ENCODE measurements at places on chromosomes 5 and 9. TPM values are rescaled to one million over a fixed set of nuclear protein-coding genes. Genes with fewer than 3 reads are reported as not detected.

GRCh38 chr9:105700668-105701067, 6.3 kb downstream of the TMEM38B start:
- H3K27me3 ChIP-seq: no peaks in the 10 kb centered on the region
- H3K36me3 ChIP-seq: no peaks in the 10 kb centered on the region
- no peak overlapping the region for H3K27ac ChIP-seq
- no peak for DNase-seq
- H3K4me1 ChIP-seq: no peaks in the 10 kb centered on the region

DNA sequence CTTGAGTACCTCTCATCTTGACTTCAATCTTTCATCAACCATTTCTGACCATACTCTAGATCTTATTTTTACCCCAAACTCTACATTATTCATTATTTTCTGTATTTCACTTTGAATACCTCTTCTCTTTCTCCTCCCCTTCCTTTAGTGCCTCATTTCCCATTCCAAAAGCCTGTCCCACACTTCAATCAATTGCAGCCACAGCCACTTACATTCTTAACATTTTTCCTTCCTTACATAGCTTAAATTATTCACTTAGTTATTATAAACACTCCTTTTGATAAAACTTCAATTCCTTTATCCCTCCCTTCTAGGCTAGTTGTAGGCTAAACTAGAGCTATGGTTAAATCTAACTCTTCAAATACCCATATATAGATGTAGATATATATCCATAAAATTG, 344.0 kb downstream of the PRR16 start:
- H3K36me3 ChIP-seq: no peaks in the 10 kb centered on the region
- no peak for DNase-seq
- no peaks in the 10 kb centered on the region for H3K4me1 ChIP-seq
- H3K4me3 ChIP-seq: no peak overlapping the region
- no peaks in the 10 kb centered on the region for H3K27me3 ChIP-seq

- no peak overlapping the region for H3K4me3 ChIP-seq
- H3K27me3 ChIP-seq: no peaks in the 10 kb centered on the region
- no peak for DNase-seq
- H3K27ac ChIP-seq: no peak overlapping the region
- peaks cover 7% of the 10 kb centered on the region for H3K4me1 ChIP-seq
Observed at GRCh38 chr5:122947372-122947771, 89.2 kb downstream of the PPIC start.

DNA sequence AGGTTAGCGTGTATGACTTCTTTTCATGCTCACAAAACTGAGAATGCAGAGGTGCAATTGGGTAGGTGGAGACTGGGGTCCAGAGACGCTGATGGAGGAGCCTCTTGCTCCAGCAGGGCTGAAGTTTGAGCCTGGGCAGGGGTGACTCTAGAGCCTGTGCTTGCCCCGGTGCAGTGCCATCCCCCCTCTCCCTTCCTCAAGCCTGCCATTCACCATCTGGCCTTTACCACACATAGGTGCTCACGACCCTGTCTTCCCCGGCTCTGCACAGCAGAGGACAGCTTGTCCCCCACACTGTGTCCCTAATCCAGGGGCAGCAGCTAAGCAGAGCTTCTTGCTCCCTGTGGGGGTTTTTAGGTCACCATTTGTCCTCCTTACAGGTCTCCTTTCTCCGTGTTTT, 86.5 kb downstream of the DAP start:
- DNase-seq: no peak
- no peak overlapping the region for H3K4me3 ChIP-seq
- no peak overlapping the region for H3K27ac ChIP-seq
- no peaks in the 10 kb centered on the region for H3K4me1 ChIP-seq
- no peaks in the 10 kb centered on the region for H3K27me3 ChIP-seq

DNA sequence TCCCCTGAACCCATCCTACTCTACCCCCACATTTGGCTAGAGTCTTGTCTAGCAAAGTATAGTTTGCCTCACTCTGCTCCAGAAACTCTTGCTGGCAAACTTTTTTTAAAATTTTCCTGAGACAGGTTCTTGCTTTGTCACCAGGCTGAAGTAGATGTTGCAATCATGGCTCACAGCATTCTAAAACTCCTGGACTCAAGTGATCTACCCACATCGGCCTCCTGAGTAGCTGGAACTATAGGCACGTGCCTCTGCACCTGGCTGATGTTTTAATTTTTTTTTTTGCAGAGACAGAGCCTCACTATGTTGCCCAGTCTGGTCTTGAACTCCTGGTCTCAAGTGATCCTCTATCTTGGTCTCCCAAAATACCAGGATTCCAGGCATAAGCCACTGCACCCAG, 175.8 kb upstream of the FBXL17 start:
- no peaks in the 10 kb centered on the region for H3K27me3 ChIP-seq
- H3K4me3 ChIP-seq: no peak overlapping the region
- H3K4me1 ChIP-seq: no peaks in the 10 kb centered on the region
- H3K27ac ChIP-seq: no peak overlapping the region
- H3K36me3 ChIP-seq: no peaks in the 10 kb centered on the region

The ARSI gene
- total RNA-seq: 4.0 TPM

DNA sequence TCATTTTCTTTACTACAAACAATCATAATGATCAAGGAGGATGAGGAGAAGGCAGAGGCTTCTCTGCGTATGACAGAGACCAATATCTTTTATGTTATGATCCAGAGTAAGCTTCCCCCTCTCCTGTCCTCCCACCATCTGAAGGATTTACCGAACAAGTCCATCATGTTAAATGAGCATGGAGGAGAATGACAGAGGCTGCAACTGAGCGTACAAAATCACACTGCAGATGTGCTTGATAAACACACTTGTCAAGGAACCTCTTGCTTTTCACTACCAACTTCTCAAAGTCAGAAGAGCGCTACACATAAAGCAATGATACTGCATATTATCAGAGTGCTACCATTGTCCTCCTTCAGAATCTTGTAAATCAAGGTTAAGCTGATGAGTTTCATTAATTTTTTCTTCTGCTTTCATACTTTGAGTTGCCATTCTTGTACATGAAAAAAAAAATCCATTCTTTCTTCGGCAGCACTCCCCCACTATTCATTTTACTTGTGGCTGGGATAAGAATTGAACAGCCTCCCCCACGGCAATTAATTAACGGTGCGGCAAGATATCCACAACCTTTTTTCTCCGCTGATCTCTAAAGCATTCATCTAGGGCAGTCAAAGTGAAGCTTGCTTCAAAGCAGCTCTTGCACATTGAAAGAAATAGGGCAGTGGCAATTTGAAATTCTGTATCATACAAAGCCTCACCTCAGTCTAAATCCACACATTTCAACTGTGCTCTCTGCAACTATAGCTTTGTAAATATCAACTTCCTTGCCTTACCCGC, 673.9 kb upstream of the DMAC1 start:
- no peak overlapping the region for H3K4me3 ChIP-seq
- H3K36me3 ChIP-seq: no peaks in the 10 kb centered on the region
- no peak for DNase-seq
- H3K27ac ChIP-seq: no peak overlapping the region
- no peaks in the 10 kb centered on the region for H3K27me3 ChIP-seq

DNA sequence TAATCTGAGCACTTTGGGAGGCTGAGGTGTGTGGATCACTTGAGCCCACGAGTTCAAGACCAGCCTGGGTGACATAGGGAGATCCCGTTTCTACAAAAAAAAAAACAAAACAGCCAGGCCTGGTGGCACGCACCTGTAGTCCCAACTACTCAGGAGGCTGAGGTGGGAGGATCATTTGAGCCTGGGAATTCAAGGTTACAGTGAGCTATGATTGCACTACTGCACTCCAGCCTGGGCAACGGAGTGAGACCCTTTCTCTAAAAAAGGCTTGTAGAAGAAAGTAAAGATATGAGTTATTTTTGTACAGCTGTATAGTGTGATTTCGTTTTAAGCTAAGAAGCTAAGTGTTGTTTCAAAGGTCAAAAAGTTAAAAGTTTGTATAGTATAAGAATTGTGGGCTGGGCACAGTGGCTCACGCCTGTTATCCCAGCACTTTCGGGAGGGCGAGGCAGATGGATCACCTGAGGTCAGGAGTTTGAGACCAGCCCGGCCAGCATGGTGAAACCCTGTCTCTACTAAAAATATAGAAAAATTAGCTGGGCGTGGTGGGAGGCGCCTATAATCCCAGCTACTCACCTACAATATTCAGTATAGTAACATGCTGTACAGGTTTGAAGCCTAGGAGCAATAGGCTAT, 18.8 kb downstream of the UBE2R2 start:
- no peaks in the 10 kb centered on the region for H3K36me3 ChIP-seq
- H3K4me1 ChIP-seq: peaks cover 24% of the 10 kb centered on the region
- no peaks in the 10 kb centered on the region for H3K27me3 ChIP-seq
- no peak for DNase-seq

The C5orf34 gene
- total RNA-seq: 2.6 TPM

The FAM221B gene
- not detected for total RNA-seq

- H3K4me3 ChIP-seq: no peak overlapping the region
- no peaks in the 10 kb centered on the region for H3K4me1 ChIP-seq
- H3K27ac ChIP-seq: no peak overlapping the region
- DNase-seq: peak; percentile 61
- peaks cover 93% of the 10 kb centered on the region for H3K36me3 ChIP-seq
Observed at GRCh38 chr9:127505396-127506116, 54.2 kb downstream of the LRSAM1 start.

The GADD45G gene
- 19.8 TPM for total RNA-seq

GRCh38 chr5:146745931-146746577, 132.5 kb downstream of the PPP2R2B start:
- no peak overlapping the region for H3K4me3 ChIP-seq
- no peaks in the 10 kb centered on the region for H3K27me3 ChIP-seq
- no peak overlapping the region for H3K27ac ChIP-seq
- no peak for DNase-seq
- no peaks in the 10 kb centered on the region for H3K36me3 ChIP-seq

DNA sequence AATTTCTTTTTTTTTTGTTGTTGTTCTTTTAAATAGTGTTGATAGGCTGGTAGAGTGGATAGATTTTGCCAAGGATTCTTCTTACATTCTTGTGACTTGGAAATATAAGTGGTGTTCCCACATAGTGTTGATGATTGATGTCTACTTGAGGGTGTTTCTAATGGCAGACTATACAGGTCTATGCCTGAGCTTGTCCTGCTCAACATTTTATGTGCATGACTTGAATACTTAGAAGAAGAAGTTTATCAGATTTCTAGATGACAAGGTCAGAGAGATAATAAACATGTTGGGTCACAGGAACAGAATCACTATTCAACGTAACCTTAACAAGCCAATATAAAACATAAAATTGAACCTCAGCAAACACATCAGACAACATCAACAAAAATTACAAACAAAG, 24.2 kb downstream of the XRCC4 start:
- DNase-seq: no peak
- no peak overlapping the region for H3K27ac ChIP-seq
- H3K4me1 ChIP-seq: peaks cover 8% of the 10 kb centered on the region
- no peaks in the 10 kb centered on the region for H3K27me3 ChIP-seq
- no peak overlapping the region for H3K4me3 ChIP-seq

The IZUMO3 gene
- not detected for total RNA-seq

GRCh38 chr5:115683081-115683480, 57.2 kb upstream of the TMED7 start:
- no peak overlapping the region for H3K27ac ChIP-seq
- no peak for DNase-seq
- no peak overlapping the region for H3K4me3 ChIP-seq
- no peaks in the 10 kb centered on the region for H3K4me1 ChIP-seq

The CD274 gene
- 25.9 TPM for total RNA-seq

GRCh38 chr5:132976852-132977251, 13.4 kb upstream of the AFF4 start:
- H3K27ac ChIP-seq: no peak overlapping the region
- no peaks in the 10 kb centered on the region for H3K4me1 ChIP-seq
- no peak overlapping the region for H3K4me3 ChIP-seq
- H3K27me3 ChIP-seq: no peaks in the 10 kb centered on the region

- no peak for DNase-seq
- no peak overlapping the region for H3K4me3 ChIP-seq
- H3K4me1 ChIP-seq: peaks cover 4% of the 10 kb centered on the region
Observed at GRCh38 chr9:109315480-109316206, 5.2 kb downstream of the EPB41L4B start.

DNA sequence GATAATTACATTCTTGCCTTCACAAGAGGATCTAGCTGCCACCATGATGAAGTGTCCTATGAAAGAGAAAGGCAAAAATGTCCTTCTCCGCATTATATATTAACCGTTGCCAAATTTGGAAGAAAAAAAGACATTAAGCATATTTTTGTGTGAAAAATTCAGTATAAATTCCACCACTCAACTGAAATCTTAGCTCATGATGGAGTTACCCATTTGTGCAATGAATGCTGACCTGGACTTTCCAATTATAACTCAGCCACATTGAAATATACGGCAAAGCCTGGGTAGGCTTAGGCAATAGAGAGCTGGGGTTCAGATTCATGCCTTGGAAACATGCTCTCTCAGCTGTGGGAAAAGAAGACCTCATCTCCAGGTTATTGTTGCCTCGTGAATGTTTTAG, 71.3 kb upstream of the VCAN start:
- no peaks in the 10 kb centered on the region for H3K27me3 ChIP-seq
- H3K4me1 ChIP-seq: no peaks in the 10 kb centered on the region
- H3K4me3 ChIP-seq: no peak overlapping the region

The IFNB1 gene
- total RNA-seq: not detected

The URM1 gene
- total RNA-seq: 56.5 TPM

DNA sequence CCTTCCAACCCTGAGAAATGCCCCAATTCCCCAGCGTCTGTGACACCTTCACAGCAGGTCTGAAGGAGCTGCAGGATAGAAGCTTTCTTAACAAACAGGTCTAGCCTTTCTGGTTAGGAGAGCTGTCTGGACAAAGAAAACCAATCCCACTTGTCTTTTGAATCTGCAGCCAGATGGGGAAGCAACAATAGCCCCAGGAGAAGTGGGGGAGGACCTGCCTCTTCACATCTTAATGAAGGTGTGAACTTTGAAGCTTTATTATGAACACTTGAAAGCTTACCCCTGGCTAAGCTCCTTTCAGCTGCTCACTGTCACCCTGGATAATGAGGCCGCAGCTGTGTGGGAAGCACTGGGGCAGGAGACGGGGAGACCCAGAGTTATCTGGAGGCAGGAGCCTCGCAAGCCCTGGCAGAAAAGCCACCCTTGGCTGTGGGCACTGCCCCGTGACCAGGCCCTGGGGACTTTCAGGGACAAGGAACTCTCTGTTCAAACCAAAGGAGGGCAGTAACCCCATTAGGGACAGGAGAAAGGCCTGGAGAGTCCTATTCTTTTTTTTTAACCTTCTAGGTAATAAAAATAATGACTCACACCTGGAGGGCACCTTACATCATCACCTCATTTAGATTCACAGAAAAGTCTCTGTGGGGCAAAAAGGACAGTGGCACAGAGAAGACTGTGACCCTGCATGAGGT, 151.8 kb upstream of the RAD23B start:
- H3K36me3 ChIP-seq: no peaks in the 10 kb centered on the region
- no peaks in the 10 kb centered on the region for H3K27me3 ChIP-seq
- no peak overlapping the region for H3K4me3 ChIP-seq

DNA sequence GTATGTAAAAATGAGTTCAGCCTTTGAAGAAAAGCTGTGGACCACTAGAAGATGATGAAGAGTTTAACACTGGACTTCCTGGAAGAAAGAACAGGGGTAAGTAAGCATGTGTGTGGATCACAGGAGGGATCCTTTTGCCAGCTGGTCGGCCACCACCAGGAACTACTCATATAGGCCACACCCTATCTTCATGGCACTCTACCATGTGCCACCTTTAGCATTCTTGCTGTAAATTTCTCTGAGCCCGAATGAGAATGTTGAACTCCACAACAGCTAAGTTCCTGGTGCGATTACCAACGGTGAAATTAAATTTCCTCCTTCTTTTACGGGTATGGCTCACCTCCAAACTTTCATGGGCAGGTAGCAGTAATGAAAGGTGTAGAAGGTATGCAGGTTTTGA, 102.3 kb downstream of the ATP10B start:
- no peaks in the 10 kb centered on the region for H3K4me1 ChIP-seq
- DNase-seq: no peak

- no peak for DNase-seq
- H3K27ac ChIP-seq: no peak overlapping the region
- no peaks in the 10 kb centered on the region for H3K36me3 ChIP-seq
- no peak overlapping the region for H3K4me3 ChIP-seq
- peaks cover 13% of the 10 kb centered on the region for H3K4me1 ChIP-seq
- no peaks in the 10 kb centered on the region for H3K27me3 ChIP-seq
Observed at GRCh38 chr9:107584186-107584585, 94.6 kb upstream of the KLF4 start.
